DND-41 (cell line): ENCODE measurements at places on chromosomes 2 and 18.

DNA sequence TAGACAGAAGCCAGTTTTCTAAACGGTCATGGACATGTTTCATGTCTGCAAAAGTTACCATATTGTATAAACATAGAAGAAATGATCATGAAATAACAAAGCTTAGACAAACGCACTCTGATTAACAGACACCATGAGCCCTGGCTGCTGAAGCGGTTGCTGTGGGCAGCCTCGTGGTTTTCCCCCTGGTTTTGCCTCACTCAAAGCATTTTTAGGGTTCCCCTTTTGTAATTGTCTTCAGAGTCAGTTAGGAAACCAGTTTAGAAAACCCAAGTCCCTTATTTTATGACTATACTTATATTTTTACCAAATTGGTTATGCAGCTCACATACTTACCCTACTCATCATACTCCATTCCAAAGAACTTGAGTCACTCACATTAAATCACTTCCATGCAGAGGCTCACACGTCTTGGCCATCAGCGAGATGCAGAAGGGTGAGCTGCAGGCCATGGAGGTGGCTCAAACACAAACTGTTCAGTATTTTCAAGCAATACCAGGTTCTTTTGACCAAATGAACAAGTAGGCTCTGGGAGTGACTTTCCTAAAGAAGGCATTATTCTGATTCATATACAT is 105.6 kb upstream of the SALL3 start:
- no peak overlapping the region for H3K27ac ChIP-seq
- H3K36me3 ChIP-seq: no peaks in the 10 kb centered on the region
- no peaks in the 10 kb centered on the region for H3K27me3 ChIP-seq
- no peaks in the 10 kb centered on the region for H3K4me1 ChIP-seq

DNA sequence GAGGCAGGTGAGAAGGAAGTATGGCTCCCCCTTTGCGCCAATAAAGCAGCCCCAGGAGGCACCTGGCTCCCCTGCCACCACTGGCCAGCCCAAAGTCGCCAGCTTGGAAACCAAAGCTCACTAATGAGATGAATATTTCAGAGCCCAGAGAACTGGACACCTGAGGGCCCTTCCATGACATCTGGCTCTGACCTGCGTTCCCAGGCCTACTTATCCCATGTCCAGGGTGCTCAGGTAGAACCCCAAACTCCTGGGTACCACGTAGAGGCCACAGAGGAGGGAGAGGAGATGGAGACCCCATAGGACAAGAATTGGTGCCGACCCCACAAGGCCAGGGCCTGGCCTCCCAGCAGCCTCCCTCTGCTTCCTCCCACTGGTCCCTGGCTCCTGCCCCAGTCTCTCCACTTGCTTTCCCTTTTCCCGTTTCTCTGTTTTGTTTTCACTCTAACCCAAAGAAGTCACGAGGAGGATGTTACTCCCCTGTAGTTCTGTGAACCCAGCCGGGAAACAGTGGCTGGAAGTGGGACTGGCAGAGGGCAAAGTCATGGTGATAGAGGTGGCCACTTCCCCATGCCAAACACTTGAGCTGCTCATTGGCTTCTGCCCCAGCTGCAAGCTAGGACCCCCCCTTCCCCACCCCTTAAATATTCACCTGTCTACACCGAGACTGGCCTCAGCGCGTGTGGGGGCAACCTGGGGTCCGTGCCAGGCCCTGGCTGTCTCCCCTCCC is 820 bp downstream of the TMBIM1 start:
- peaks cover 9% of the 10 kb centered on the region for H3K4me1 ChIP-seq
- no peak overlapping the region for H3K4me3 ChIP-seq
- H3K36me3 ChIP-seq: no peaks in the 10 kb centered on the region
- H3K27me3 ChIP-seq: no peaks in the 10 kb centered on the region

DNA sequence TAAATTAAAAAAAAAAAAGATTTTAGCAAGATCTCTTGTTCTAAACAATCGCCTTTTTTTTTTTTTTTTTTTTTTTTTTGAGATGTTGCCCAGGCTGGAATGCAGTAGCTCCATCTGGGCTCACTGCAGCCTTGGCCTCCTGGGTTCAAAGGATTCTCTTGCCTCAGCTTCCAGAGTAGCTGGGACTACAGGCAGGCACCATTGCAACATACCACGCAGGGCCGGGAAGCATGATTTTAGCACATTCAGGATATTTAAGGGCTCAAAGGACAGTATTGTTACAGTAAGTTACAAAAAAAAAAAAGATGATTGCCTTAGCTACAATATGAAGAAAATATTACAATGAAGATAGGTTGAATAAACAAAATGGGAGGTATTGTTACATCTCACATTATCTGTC is 29.5 kb upstream of the SAP130 start:
- no peaks in the 10 kb centered on the region for H3K36me3 ChIP-seq
- no peak overlapping the region for H3K27ac ChIP-seq

DNA sequence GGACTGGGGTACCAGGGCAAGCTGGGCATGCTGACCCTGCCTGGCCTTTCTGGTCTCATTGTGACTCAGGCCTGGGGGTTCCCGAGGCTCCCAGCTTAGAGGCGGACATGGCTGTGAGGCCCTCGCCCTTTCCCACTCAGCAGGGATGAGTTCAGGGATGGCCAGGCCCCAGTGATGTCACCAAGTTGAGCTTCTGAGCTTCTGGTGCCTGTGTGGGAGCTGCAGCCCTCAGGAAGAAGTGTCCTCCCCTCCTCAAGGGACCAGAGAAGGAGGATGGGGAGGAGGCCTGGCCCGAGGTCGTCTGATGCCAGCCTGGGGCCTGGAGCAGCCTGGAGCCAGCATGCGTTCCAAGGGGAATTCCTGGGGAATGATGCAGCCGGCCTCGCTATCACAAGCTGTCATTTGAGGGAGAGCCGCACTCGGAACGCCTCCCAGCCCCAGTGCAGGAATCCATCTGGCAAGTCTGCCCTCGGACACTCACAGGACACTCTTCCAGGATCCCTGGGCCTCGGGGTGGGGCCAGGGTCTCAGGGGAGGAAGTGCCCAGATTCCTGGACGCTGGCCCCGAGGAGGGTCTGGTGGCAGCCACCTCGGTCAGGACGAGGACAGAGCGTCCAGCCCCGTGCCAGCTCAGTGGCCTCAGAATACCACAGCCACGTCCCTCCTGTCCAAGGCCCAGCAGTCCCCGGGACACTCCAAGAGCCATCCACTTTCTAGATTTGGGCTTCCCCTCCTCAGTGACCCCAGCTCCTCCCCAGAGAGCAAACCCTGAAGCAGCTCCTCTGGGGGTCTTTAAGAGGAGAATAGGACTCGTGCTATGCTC is 61.2 kb upstream of the GPC1 start:
- no peaks in the 10 kb centered on the region for H3K4me1 ChIP-seq
- no peak overlapping the region for H3K27ac ChIP-seq
- no peak overlapping the region for H3K4me3 ChIP-seq
- H3K36me3 ChIP-seq: no peaks in the 10 kb centered on the region
- H3K27me3 ChIP-seq: no peaks in the 10 kb centered on the region

- DNase-seq: no peak
- no peaks in the 10 kb centered on the region for H3K4me1 ChIP-seq
- no peak overlapping the region for H3K4me3 ChIP-seq
- no peak overlapping the region for H3K27ac ChIP-seq
- H3K27me3 ChIP-seq: no peaks in the 10 kb centered on the region
- no peaks in the 10 kb centered on the region for H3K36me3 ChIP-seq
Observed at GRCh38 chr2:14872779-14873325, 240.3 kb downstream of the LRATD1 start.

DNA sequence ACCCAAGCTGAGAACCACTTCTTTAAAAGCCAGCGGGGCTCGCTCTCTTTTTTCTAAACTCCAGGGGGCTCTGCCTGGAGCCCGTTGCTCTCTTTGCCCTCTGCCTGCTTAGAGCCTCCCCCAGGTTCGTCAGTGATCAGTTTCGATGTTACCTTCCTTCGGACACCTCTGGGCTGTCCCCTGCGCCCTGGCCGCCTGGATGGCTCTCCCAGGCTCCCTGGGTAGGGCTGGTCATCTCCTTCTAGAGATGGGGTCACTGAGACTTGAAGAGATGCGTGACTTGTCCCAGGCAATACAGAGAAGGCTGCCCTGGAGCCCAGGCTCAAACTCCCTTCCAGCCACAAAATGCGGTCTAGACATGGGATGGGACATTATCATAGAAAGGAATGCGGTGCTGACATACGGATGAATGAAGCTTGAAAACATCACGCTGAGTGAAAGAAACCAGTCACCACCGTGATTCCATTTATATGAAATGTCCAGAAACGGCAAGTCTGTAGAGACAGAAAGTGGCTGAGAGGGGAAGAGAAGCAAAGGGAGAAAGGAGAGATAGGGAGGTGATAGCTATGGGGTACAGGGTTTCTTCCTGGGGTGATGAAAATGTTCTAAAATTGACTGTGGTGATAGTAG is 14.6 kb downstream of the KCNF1 start:
- no peaks in the 10 kb centered on the region for H3K36me3 ChIP-seq
- no peaks in the 10 kb centered on the region for H3K4me1 ChIP-seq
- no peak overlapping the region for H3K27ac ChIP-seq
- peaks cover 8% of the 10 kb centered on the region for H3K27me3 ChIP-seq

DNA sequence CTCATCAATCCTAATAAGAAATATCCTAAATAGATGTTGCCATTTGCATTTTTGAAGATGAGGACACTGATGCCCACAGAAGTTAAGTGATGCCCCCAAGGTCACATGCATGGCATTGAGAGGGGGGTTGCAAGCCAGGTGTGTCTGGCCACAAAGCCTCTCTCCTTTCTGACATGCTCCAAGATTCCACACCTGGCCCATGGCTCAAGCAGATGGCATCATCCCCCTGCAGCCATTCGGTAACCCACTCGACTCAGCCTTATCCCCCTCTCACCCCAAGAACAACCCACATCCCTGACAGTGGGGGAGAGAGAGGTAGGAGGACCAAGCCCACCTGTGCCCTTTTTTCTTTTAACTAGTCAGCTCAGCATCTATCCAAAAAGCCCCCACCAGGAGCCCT is 16.5 kb upstream of the TEX51 start:
- no peak overlapping the region for H3K4me3 ChIP-seq
- no peak overlapping the region for H3K27ac ChIP-seq
- no peaks in the 10 kb centered on the region for H3K36me3 ChIP-seq
- no peaks in the 10 kb centered on the region for H3K27me3 ChIP-seq
- no peaks in the 10 kb centered on the region for H3K4me1 ChIP-seq
- DNase-seq: no peak

DNA sequence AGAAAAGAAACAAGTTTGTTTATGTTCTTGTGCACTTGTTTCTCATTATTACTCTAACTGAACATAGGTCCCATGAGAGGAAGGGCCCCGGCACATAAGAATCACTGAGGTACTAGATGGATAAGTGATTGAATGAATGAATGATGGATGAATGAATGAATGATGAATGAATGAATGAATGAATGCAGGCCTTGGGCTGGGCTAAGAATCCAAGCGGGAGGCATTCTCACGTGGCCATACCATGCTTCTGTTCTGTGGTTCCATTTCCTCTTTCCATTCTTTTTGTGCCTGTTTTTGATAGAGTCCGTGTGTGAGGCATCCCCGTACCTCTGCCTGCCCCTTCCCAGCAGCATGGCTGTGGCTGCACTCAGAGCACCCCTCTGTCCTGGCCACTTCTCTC is 94.8 kb downstream of the SH3BP4 start:
- no peak overlapping the region for H3K27ac ChIP-seq
- no peaks in the 10 kb centered on the region for H3K36me3 ChIP-seq
- H3K27me3 ChIP-seq: peaks cover 5% of the 10 kb centered on the region
- DNase-seq: no peak
- H3K4me3 ChIP-seq: no peak overlapping the region
- H3K4me1 ChIP-seq: no peaks in the 10 kb centered on the region

DNA sequence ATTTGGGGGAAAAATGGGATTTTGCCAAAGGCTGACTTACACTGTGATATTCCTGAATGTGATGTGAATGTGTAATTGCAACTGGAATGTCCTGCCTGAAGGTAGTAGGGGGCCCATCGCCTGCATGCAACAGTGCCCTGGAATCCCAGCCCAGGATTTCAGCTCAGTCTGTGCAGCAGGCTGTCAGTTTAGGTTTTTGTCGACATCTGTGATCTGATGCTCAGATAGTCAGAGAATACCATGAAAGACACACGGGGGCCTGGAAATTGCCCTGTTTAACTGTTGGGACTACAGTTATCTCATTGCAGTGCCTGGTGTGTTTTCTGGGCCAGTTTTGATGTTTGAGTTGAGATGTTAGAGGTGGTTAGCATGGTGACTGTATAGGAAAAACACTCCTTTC is 84.5 kb upstream of the HK2 start:
- H3K36me3 ChIP-seq: no peaks in the 10 kb centered on the region
- no peaks in the 10 kb centered on the region for H3K4me1 ChIP-seq
- no peaks in the 10 kb centered on the region for H3K27me3 ChIP-seq
- H3K27ac ChIP-seq: no peak overlapping the region
- DNase-seq: no peak
- no peak overlapping the region for H3K4me3 ChIP-seq

DNA sequence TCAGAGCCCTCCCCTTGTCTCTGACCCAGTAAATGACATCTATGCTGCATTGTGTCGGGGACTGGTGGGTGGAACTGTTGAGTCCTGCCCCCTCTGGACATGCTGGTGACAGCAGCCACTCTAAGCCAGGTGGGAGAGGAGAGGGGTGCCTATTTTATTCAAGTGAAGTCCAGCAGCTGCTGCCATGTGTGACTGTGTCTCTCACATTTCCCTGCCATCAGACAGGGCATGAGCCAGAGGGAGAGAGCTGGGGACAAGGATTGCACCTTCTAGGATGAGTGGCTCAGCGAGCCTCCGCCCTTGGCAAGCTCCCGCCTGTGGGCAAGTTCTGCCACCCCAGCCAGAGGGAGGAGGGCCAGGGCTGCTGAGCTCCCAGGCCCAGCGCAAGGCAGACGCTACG is 13.7 kb downstream of the NGEF start:
- H3K36me3 ChIP-seq: no peaks in the 10 kb centered on the region
- no peak overlapping the region for H3K27ac ChIP-seq
- no peaks in the 10 kb centered on the region for H3K27me3 ChIP-seq
- no peak for DNase-seq

DNA sequence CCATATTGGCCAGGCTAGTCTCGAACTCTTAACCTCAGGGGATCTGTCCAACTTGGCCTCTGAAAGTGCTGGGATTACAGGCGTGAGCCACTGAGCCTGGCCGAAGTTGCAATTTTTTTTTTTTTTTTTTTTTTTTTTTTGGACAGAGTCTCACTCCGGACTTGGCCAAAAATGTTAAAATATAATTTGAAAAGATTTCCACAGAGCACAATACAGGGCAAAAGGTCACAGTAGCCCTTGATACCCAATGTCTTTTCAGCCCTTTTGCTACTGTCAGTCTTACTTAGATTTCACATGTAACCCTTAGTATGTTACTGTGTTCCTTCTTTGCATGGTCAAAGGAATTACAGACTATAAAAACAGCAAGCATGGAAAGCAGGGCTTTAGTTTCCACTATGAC is 42.6 kb upstream of the MAPRE2 start:
- no peak for DNase-seq
- no peak overlapping the region for H3K4me3 ChIP-seq
- H3K27ac ChIP-seq: no peak overlapping the region
- H3K4me1 ChIP-seq: peaks cover 12% of the 10 kb centered on the region
- no peaks in the 10 kb centered on the region for H3K27me3 ChIP-seq

- peaks cover 4% of the 10 kb centered on the region for H3K27me3 ChIP-seq
- peak; percentile 66 for DNase-seq
- no peaks in the 10 kb centered on the region for H3K36me3 ChIP-seq
- no peak overlapping the region for H3K27ac ChIP-seq
- H3K4me1 ChIP-seq: no peaks in the 10 kb centered on the region
- no peak overlapping the region for H3K4me3 ChIP-seq
Observed at GRCh38 chr2:164456619-164457018, 164.7 kb downstream of the GRB14 start.
